ENCODE measurements at places on chromosomes 4 and X. TPM values are rescaled to one million over a fixed set of nuclear protein-coding genes. Genes with fewer than 3 reads are reported as not detected.

- no peak for DNase-seq
Measured at GRCh38 chr4:147480891-147481576, at the start of gene EDNRA. EDNRA (plus strand) TSS chr4:147481097; CDS start chr4:147485682, 4,585 bp downstream.

GRCh38 chr4:183335369-183335940 is 13.2 kb upstream of the CLDN24 start:
- DNase-seq, result no peak

ADH7 gene
- total RNA-seq, result not detected

MAGEA9B gene
- total RNA-seq, result not detected

- no peak for DNase-seq
Measured at GRCh38 chr4:184476695-184477094, 2.3 kb upstream of the IRF2 start.

SOD3 gene
- 42.3 TPM for total RNA-seq

DNA sequence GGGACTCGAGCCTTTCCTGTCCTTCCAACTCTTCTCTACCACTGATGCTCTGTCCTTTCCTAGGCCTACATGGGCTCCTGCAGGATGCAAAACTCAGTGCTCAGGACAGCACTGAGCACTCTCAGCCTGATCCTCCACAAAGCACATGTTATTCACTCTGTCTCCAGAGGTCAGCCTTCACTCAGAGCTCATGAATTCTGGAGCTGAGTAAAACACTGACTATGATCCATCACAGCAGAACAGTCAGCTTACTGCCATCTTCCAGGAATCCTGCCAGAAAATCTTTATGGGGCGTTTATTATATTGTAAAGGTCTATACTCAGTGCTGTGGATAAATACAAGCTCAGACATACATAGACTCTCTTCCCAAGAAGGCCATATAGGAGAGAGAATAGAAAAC is 121.5 kb upstream of the CPEB2 start:
- no peak for DNase-seq

XAGE1A gene
- not detected for total RNA-seq

DNA sequence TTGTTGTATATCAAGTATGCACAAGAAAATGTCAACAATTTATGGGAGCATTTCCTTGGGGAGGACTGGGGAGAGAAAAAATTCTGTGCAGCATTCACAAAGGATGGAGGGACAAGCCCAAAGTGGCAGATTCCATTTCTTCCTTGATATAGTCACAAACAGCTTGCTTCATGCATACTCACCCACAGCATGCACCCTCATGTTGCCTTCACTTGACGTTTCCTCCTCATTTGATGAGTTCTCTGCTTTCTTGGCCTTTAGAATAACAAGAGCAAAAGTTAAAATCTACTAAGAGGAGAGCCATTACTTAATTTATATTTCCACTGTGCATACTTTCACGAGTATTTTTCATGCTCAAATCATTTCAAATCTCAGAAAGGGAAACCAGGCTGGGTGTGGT is 37.7 kb downstream of the SPARCL1 start:
- no peak for DNase-seq

- DNase-seq, result no peak
Measured at GRCh38 chr4:9679704-9680478, 101.5 kb upstream of the DRD5 start.

GRCh38 chrX:35625714-35626113 is 172.4 kb upstream of the MAGEB16 start:
- DNase-seq, result no peak

DNA sequence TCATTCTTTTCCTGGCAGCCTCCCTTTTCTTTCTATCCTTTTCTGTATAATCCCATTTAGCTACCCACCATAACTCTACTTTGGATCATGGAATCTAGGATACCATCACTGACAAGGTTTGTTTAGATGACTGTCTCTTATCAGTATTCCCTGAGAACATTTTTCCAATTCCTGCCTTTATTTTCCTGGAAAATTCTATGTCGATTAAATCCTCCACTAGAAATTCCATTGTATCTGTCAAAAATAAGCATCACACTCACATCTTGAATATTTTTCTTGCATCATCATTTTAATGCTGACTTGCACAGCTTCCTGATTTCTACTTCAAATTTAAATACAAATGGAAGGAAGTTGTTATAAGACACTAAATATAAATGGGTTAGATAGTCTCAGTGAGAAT is 20.2 kb downstream of the TRIM2 start:
- no peak for DNase-seq

NWD2 gene
- 15.0 TPM for total RNA-seq

DNA sequence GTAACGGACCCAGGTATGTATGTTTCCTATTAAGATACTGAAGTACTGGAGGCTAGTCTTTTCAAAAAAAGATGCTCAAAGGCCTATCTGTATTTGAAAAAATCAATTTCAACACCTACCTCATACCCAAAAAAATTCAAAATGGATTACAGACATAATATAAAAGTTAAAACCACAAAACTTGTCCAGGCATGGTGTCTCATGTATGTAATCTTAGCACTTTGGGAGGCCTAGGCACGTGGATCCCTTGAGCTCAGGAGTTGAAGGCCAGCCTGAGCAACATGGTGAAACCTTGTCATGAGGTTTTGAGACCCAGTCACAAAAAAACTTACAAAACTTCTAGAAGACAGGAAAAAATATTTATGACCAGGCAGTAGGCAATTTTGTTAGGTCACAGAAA is 16.7 kb downstream of the RBMX start:
- DNase-seq, result no peak

GATA1 gene
- total RNA-seq, result not detected

DNA sequence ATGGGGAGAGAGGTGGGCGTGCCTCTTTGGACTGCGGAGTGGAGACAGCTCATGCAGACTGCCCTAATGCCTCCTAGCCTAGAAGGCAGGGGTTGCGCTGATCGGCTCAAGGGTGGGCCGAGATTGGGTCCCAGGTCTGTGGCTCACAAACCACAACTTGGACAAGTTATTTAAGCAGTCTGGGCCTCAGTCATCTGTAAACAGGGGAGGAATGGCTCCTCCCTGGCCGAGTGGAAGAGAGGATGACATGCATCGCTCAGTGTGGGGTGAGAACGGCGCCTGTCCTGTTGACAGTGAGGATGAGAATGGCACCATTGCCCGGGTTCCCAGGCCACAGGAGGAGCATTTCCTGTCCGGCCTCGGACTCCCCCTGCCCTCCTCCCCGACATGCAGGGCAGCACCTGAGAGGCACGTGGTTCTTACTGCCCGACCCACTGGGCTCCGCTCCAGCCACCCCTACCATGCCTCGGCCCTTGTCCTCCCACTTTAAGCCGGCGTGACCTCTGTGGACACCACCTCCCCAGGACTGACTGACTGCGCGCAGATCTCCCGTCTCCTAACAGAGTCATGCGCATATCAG is 40.3 kb upstream of the GRPEL1 start:
- DNase-seq, result no peak

- DNase-seq, result no peak
Measured at GRCh38 chr4:20298986-20299385, 47.3 kb downstream of the SLIT2 start.
